ENCODE measurements at places on chromosomes 3 and 15. TPM values are rescaled to one million over a fixed set of nuclear protein-coding genes. Genes with fewer than 3 reads are reported as not detected.

DNA sequence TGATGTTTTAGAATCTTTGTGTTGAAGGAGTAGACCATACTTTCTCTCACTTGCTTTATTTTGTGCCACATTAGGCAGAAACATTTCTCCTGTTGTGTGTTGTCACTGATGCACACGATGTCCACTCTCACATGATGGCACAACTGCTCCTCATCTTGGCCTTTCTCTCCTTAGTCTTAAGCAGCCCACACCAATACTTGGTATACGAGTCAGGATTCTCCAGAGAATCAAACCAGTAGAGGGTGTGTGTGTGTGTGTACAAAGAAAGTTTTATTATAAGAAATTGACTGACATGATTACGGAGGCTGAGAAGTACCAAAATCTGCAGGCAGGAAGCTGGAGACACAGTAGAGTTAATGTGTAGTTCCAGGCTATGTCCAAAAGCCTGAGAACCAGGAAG, 187.1 kb downstream of the ALCAM start:
- no peak for DNase-seq

DNA sequence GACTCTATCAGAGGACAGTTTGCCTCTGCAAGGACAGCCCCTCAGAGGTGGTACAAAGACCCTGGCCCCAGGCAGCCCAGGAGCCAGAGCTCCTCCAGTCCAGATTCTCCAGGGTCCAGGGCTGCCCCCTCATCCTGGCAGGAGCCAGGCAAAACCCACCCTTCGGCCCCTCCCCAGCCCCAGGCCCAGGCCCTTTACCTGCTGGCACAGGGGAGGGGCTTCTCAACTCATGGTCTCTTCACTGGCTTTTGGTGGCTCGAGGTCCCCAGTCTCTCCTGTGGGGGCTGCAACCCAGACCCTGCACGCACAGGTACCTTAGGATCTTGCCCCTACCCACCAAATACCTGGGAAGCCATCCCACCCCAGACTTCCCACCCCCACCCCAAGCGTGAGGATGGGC, 8.5 kb downstream of the NEIL1 start:
- no peak for DNase-seq

GRCh38 chr15:62934236-62934971, 108.1 kb upstream of the TPM1 start:
- DNase-seq = no peak

DNA sequence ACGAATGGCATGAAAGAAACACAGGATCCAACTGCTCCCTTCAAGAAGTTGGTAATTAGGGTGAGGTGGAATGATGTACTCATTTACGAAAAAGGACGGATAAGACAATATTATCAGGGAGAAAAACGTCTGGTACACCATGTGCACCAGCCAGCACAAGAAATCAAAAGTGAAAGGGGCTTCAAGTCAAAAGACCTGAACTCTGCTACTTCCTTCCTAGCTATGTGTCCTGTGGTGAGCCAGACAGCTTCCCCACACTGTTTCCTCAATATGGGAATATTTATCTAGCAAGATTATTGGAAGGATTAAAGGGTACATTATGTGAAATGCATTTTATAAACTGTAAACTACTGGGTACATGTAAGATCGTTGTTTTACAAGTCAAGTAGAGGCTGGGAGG, 33.9 kb downstream of the RAB27A start:
- no peak for DNase-seq

DNA sequence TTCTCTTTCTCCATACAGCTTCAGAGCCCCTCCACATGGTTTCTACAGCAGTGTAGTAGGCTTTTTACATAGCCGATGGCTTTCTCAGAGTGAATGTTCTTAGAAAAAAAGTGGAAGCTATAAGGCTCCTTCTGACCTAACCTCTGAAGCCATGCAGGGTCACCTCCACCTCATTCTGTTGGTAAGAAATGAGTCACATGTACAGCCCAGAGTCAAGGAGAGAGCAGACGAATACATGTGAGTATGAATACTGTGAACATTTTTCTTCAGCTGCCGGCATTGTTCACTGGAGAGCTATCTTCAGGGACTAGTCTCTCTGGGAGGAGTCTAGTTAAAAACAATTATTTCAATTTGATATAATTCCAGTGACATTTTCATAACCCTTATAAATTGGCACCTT, 68.2 kb upstream of the THRB start:
- DNase-seq = no peak

GRCh38 chr3:6601374-6601773, 259.5 kb upstream of the GRM7 start:
- no peak for DNase-seq

DNA sequence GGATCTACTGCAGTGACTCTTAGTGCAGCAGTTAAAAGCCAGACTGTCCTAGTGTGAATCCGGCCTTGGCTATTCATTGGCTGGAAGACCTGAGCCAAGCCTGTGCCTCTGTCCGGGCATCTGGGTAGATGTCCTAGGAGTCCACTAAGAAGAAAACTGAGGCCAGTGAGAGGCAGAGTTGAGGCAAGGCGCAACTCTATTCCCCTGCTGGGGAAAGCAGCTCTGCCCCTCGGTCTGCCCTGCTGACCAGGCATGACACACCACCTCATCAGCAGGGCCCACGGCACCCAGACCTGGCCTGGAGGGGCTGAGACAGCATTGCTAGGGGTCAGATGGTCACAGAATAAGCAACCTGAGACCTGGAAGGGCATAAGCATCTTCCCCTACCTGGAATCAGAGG, 46.7 kb upstream of the ABHD2 start:
- no peak for DNase-seq

IGF1R gene
- total RNA-seq = 67.6 TPM

ST3GAL6 gene
- total RNA-seq = 11.6 TPM

RLBP1 gene
- total RNA-seq = not detected

FBXO40 gene
- 12.7 TPM for total RNA-seq

SLC49A4 gene
- total RNA-seq = 21.4 TPM

All from tongue (tissue), 3 donors.